ENCODE measurements at places on chromosomes 3 and 15.

GRCh38 chr3:155886915-155887314 is 16.5 kb downstream of the GMPS start:
- DNase-seq = no peak

DNA sequence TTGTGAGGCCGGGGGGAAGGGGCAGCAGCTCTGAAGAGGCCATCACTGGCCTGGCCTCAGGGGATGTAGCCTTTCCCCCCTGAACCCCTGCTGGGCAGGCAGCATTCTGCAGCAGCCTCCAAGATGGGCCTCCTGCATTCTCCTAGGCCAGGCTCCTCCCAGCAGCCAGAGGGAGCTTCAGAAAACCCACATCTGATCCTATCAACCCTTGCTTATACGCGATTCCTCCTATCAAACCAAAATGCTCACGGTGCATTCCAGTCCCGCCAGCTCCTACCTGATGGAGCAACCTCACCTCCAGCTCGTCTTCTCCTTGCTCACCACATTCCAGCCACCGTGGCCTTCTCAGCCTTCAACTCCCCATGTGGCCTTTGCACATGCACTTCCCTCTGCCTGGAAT is 85.7 kb downstream of the MEGF11 start:
- no peak for DNase-seq

DNA sequence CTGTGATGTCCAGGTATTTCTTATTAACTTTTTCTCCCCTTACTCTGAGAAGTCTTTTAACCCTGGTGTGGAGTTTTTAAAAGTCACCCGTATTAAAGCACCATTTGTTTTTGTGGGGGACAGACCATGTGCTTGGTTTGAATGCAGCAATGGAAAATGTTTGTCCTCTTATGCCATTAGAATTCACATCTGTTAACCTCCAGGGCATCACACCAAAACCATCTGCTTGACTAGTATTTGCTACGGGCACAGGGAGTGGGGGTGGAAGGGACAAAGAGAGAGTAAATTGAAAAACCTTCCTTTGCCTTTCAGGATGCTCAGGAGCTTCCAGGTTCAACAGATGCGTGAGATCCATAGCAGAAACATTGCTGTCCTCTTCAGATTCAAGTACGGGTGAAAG is 61.4 kb upstream of the GOLGA8B start:
- no peak for DNase-seq

- DNase-seq = no peak
Measured at GRCh38 chr3:145900056-145900829, 260.7 kb downstream of the PLOD2 start.

DNA sequence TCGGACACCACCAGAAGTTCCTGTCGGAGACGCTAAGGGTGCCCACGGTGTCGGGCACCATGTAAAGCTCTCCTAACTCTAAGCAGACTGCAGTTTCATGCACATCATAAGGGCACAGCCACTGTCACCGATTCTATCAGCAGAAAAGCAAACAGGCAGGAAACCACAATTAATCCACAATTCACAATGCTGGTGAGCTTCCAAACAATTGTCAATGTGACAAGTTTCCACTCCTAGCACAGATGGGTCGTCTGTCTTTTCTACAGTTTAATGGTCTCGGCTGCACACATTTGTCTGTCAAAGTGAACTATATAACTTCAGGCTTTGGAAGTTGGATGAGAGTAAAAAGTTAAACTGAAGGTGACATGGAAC is 8.8 kb upstream of the OCA2 start:
- no peak for DNase-seq

DNA sequence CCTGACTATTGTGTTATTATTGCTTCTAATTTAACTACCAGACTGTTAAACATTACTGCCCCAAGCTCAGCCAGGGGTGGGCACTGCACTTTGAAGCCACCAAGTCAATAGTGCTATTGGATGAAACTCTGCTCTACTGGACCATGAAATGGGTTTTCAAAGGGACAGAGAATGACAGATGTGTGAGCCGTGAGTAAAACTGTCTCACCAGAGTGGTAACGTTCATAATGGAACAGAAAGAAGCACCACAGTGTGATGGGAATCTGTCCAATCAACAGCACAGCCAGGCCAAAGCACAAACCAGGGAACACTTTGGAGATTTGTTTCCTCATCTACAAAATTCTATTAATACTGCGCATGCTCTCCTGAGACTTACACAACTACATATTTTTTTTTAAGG is 171.8 kb upstream of the LPP start:
- DNase-seq = no peak

GRCh38 chr3:154783521-154783931 is 296.6 kb upstream of the MME start:
- no peak for DNase-seq

DNA sequence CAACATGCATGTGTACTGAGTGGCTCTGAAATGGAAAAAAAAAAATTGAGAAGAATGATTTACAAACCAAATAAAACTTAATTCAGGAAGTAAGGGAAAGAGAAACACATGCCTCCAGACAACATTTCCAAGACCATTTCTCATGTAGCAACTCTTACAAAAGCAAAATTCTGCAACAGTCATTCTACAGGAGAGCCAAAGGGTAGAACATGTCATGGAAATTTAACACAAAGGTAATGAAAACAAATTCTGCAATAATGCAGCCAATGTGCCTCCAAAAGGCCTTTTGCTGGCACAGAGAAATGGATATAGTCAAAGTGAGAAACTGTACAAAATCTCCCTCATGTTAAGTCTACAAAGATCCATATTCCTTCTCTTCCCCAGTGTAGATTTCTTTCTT is 4.0 kb downstream of the PEX11A start:
- DNase-seq = no peak

DNA sequence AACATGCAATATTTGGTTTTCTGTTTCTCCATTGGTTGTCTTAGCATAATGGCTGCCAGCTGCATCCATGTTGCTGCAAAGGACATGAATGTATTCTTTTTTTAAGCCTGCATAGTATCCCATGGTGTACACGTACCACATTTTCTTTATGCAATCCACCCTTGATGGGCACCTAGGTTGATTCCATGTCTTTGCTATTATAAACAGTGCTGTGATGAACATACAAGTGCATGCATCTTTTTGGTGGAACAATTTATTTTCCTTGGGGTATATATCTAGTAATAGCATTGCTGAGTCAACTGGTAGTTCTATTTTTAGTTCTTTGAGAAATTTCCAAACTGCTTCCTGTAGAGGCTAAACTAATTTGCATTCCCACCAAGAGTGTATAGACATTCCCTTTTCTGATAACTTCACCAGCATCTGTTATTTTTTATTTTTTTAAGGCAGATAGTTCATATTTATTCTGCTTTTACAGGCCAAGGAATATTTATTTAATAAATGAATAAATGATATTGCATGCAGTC is 62.4 kb upstream of the NPHP3 start:
- DNase-seq = no peak

- no peak for DNase-seq
Measured at GRCh38 chr3:143831994-143832393, 16.3 kb downstream of the SLC9A9 start.

DNA sequence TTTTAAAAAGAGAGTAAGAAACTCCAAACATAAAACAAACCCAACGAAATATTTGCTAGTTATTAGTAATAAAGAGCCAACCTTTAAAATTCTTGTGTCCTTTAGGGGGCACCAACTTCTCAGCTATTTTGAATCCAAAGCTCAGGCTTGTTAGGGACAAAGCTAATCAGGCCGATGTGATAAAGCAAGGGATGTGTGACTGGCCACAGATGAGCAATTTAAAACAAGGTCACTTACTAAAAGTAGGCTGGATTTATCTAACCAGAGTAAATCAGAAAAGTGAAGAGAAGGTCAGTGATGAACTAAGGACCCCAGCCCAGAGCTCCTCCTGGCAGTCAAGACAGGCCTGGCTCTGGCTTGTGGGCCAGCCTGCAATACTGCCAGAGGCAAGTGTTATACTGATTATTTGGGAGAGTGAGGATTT is 108.5 kb downstream of the CYP19A1 start:
- DNase-seq = no peak

DNA sequence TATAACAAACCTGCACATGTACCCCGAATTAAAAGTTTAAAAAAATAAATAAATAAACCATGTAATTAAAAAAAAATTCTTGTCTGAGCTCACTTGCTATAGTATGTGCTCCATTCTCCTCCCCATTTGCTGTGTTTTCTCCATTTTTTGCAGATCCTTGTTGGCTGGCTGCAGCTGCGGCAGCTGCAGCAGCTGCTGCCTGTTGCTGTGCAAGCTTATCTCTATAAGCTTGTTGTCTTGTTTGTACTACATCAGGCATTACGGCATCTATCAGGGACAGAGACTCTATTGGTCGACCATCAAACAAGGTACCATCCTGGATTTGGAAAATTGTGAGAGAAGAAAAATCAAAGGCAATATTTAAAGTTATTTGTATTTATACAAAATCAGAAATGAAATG is 145.9 kb downstream of the TBL1XR1 start:
- DNase-seq = no peak

- no peak for DNase-seq
Measured at GRCh38 chr3:59043391-59043790, 6.4 kb downstream of the CFAP20DC start.

DNA sequence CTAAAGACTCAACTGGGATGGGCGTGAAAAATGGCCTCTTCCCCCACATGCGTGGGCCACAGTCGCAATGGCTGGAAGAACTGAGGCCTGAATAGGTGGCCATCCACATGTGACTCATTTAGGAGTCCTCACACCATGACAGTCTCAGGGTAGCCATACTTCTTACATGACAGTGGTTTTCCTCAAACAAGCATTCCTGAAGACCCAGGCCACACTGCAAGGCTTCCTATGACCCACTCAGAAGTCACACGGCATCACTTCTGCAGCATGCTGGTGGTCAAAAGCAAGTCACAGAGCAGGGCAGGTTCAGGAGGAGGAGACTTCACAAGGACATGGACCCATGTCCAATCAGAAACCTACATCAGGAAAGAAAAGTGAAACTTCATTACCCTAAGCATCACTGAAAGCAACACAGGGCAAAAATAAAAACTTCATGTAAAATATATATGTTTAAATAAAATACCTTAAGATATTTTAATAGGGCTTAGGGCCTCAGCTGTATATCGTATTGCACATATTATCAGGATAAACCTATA is 257.1 kb downstream of the OPA1 start:
- no peak for DNase-seq

- no peak for DNase-seq
Measured at GRCh38 chr3:184160456-184160855, 5.3 kb downstream of the DVL3 start.

DNA sequence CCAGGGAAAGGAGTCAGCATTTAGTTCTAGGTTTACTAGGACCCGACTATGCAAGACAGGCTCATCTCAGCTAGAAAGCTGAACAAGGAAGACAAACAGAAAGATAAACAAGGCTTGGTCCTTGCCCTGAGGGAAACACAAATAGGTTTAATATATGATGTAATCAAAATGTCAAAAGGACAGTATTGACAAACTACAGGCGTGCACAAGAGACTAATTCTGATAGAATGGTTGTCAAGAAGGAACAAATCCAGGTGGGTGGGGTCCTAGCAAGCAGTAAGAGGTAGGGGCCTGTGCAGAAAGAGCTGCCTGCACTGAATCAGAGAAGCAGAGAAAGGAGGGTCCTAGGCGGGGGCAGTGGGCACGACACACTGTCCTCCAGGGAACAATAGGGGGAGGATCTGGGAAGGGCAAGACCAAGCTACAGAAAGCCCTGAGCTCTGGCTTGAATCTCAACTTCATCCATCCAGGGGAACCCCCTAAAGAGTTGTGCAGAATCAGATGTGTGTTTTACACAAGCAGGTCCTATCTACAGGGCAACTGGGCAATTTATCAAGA is 23.4 kb downstream of the RFTN1 start:
- DNase-seq = no peak

DNA sequence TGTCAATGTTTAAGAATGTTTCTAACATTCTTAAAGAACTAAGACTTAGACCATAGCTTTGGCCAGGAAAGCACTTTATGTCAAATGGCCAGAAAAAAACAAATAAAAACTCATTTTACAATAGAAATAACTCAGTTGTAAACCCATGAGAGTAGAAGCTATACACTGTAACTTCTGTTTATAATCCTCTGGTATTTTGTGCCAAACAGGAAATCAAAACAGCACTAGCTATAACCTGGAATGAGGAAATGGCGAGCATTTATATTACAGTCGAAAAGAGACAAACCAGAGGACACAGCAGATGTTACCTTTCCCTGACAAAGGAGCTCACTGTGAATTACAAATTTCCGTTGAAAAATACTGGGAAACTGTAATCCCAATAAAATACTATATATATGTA is 10.3 kb downstream of the GK5 start:
- no peak for DNase-seq
